ENCODE measurements at places on chromosomes 11 and 22. TPM values are rescaled to one million over a fixed set of nuclear protein-coding genes. Genes with fewer than 3 reads are reported as not detected.

The DDTL gene
- total RNA-seq = not detected

The SLC5A1 gene
- not detected for total RNA-seq

The OR10D3 gene
- 0.23 TPM for total RNA-seq

The MOGAT2 gene
- total RNA-seq = not detected

The RIC3 gene
- 23.6 TPM for total RNA-seq

The LMNTD2 gene
- 10.1 TPM for total RNA-seq

The ARRB1 gene
- 128 TPM for total RNA-seq

The SLC17A6 gene
- total RNA-seq = not detected

The PPFIA1 gene
- total RNA-seq = 86.6 TPM

- H3K4me1 ChIP-seq = no peaks in the 10 kb centered on the region
- DNase-seq = no peak
- H3K36me3 ChIP-seq = peaks cover 18% of the 10 kb centered on the region
- no peak overlapping the region for H3K27ac ChIP-seq
- no peak overlapping the region for H3K4me3 ChIP-seq
Measured at GRCh38 chr11:43789700-43790443, 90.8 kb upstream of the ALKBH3 start.

- H3K27me3 ChIP-seq = no peaks in the 10 kb centered on the region
- H3K36me3 ChIP-seq = no peaks in the 10 kb centered on the region
- H3K4me3 ChIP-seq = peak overlapping the region; percentile 84
- no peak for DNase-seq
- H3K27ac ChIP-seq = no peak overlapping the region
Measured at GRCh38 chr11:10540546-10540914, 457 bp downstream of the RNF141 start.

- peak overlapping the region; percentile 4 for H3K27ac ChIP-seq
- DNase-seq = no peak
- peak overlapping the region; percentile 92 for H3K4me3 ChIP-seq
- no peaks in the 10 kb centered on the region for H3K4me1 ChIP-seq
- no peaks in the 10 kb centered on the region for H3K36me3 ChIP-seq
Measured at GRCh38 chr11:31509051-31509428, 382 bp downstream of the IMMP1L start.

GRCh38 chr11:94020777-94021481 lies at the start of gene HEPHL1:
HEPHL1 (plus strand) TSS chr11:94021354; CDS start chr11:94021369, 15 bp downstream.
- no peaks in the 10 kb centered on the region for H3K36me3 ChIP-seq
- no peak within 1 kb of the TSS for H3K4me3 ChIP-seq
- H3K27me3 ChIP-seq = no peaks in the 10 kb centered on the region
- H3K27ac ChIP-seq = no peak within 1 kb of the TSS
- H3K4me1 ChIP-seq = no peaks in the 10 kb centered on the region

- no peak overlapping the region for H3K4me3 ChIP-seq
- H3K36me3 ChIP-seq = no peaks in the 10 kb centered on the region
- H3K4me1 ChIP-seq = no peaks in the 10 kb centered on the region
- peak; percentile 5 for DNase-seq
- H3K27ac ChIP-seq = no peak overlapping the region
Measured at GRCh38 chr11:73423506-73423905, 47.3 kb downstream of the RELT start.

DNA sequence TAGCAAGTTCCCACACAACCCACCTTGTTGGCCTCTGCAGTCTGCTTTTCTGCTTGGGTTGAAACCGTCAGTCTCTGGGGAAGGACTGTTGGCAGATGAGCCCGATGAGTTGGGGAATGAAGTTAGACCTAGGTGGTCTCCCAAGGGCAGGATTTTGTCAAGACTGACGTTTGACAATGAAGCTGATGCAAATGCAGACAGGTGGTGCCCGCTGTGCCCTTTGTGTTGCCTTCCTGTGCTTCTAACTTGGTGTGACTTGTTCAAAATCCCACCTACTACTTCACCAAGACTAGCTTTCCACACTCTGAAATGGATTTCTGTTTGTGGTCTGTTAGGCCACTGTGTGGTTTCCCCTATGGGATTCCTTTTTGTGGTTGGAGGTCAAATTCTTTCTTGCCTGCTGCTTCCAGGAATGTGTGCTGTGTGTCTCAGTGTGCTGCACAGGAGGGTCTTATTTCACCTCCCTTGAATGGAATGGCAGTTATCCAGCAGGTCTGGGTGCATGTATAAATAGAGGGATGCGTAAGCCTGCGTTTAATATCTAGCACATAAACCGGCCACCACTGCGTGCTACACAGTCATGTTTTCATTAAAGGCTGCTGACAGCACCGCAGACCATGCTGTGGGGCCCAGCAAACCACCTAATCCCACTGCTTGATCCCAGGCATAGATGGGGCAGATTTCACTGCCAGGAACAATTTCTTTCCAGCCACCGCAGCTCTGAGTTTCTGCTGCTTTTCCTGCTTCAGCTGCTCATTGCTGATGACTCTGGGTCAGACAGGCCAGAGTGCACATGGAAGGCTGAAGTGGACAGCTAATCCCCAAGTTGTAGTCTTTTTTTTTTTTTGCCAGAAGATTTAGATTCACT lies 44.8 kb downstream of the ADAMTS8 start:
- peak overlapping the region; percentile 56 for H3K27ac ChIP-seq
- H3K27me3 ChIP-seq = no peaks in the 10 kb centered on the region
- no peaks in the 10 kb centered on the region for H3K36me3 ChIP-seq
- peak; percentile 86 for DNase-seq
- H3K4me1 ChIP-seq = peaks cover 6% of the 10 kb centered on the region

GRCh38 chr22:24681236-24681635 lies 78.2 kb downstream of the GGT1 start:
- H3K27me3 ChIP-seq = no peaks in the 10 kb centered on the region
- no peak for DNase-seq
- no peak overlapping the region for H3K4me3 ChIP-seq
- no peak overlapping the region for H3K27ac ChIP-seq
- no peaks in the 10 kb centered on the region for H3K36me3 ChIP-seq

GRCh38 chr11:133497477-133498140 lies 34.7 kb downstream of the OPCML start:
- no peak overlapping the region for H3K27ac ChIP-seq
- no peak overlapping the region for H3K4me3 ChIP-seq
- H3K4me1 ChIP-seq = no peaks in the 10 kb centered on the region
- DNase-seq = no peak
- no peaks in the 10 kb centered on the region for H3K36me3 ChIP-seq
- H3K27me3 ChIP-seq = no peaks in the 10 kb centered on the region

GRCh38 chr11:133011604-133012003 lies 520.7 kb downstream of the OPCML start:
- no peaks in the 10 kb centered on the region for H3K36me3 ChIP-seq
- no peaks in the 10 kb centered on the region for H3K27me3 ChIP-seq
- no peak overlapping the region for H3K4me3 ChIP-seq
- DNase-seq = no peak
- peaks cover 28% of the 10 kb centered on the region for H3K4me1 ChIP-seq
- H3K27ac ChIP-seq = no peak overlapping the region

DNA sequence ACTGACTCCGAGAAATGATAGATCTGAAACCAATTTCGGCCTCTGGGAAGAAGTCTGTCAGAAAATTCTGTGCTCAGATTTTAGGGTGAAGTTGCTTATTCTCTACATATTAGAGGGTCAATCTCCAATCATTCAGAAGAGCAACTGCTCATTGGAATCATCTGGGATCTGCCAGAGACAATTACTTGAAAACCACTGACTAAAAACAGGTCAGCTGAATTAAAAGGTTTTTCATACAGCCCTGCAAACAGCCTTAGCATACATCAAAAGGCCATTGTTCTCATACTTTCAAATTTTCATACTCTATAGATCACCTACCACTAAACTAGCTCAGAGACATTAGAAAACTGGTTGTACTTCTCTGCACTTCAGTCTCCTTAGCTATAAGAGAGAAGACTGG lies 289.7 kb upstream of the PITPNB start:
- H3K4me1 ChIP-seq = no peaks in the 10 kb centered on the region
- H3K4me3 ChIP-seq = peak overlapping the region; percentile 41
- DNase-seq = no peak
- no peak overlapping the region for H3K27ac ChIP-seq
- no peaks in the 10 kb centered on the region for H3K36me3 ChIP-seq

- DNase-seq = no peak
- peaks cover 31% of the 10 kb centered on the region for H3K4me1 ChIP-seq
- H3K36me3 ChIP-seq = no peaks in the 10 kb centered on the region
- no peak overlapping the region for H3K27ac ChIP-seq
- peak overlapping the region; percentile 72 for H3K4me3 ChIP-seq
Measured at GRCh38 chr11:45413156-45413858, 127.2 kb upstream of the SYT13 start.

DNA sequence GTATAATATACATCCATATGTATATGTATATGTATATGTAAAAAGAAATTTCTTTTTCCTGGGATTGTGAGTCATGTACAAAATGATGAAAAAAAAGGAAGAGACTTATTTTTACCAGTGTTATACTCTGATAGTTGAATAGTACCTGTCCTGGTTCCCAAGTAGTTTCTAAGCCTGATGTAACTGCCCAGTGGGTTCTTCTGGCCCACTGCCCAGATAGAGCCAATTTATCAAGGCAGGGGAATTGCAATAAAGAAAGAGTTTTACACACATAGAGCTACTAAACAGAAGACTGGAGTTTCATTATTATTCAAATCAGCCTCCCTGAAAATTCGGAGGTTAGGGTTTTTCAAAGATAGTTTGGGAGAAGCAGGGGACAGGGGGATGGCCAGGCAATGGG lies 29.1 kb upstream of the NARS2 start:
- peaks cover 12% of the 10 kb centered on the region for H3K4me1 ChIP-seq
- H3K27ac ChIP-seq = no peak overlapping the region
- H3K27me3 ChIP-seq = no peaks in the 10 kb centered on the region
- no peaks in the 10 kb centered on the region for H3K36me3 ChIP-seq
- peak overlapping the region; percentile 1 for H3K4me3 ChIP-seq

- no peak overlapping the region for H3K4me3 ChIP-seq
- H3K27ac ChIP-seq = no peak overlapping the region
- H3K27me3 ChIP-seq = no peaks in the 10 kb centered on the region
- H3K36me3 ChIP-seq = no peaks in the 10 kb centered on the region
- no peak for DNase-seq
- H3K4me1 ChIP-seq = no peaks in the 10 kb centered on the region
Measured at GRCh38 chr11:19445771-19446170, 205.0 kb upstream of the E2F8 start.

GRCh38 chr11:10864688-10865087 lies 6.8 kb upstream of the ZBED5 start:
- H3K4me1 ChIP-seq = no peaks in the 10 kb centered on the region
- H3K4me3 ChIP-seq = no peak overlapping the region
- no peaks in the 10 kb centered on the region for H3K36me3 ChIP-seq
- DNase-seq = no peak
- H3K27ac ChIP-seq = no peak overlapping the region

- peaks cover 21% of the 10 kb centered on the region for H3K27me3 ChIP-seq
- H3K36me3 ChIP-seq = no peaks in the 10 kb centered on the region
- DNase-seq = no peak
- no peak overlapping the region for H3K27ac ChIP-seq
- no peak overlapping the region for H3K4me3 ChIP-seq
Measured at GRCh38 chr11:19191530-19192169, 10.1 kb downstream of the CSRP3 start.

DNA sequence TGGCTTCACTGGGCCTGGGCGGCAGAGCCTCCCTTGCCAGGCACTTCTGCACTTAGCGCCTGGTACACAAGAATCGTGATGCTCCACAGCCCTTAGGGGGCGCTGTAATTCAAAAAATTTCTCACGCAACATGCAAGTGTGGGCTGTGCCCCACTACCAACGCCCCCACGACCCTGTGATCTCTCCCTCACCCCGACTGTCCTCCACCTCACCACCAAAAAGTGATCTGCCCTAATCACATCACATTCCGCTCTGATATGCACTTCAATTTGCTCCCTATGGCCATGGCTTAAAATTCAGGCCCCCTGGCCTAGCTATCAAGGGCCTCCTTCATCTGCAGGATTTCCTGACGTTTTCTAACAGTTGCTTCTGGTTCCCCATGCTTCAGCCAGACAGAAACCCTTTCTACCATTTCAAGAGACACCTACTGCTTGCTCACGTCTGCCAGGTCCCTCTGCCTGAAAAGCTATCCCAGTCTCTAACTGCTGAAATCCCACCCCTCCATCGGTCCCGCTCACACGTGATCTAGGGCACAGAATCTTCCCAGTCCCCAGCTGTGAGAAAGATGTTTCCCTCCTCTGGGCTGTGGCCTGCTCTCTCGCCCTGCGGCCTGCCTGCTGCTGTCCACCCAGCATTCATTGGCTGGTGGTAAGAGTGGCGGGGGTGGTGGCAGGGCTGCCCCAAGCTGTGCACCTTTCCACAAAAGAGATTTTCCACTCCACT lies 27.9 kb upstream of the LRRC32 start:
- no peak overlapping the region for H3K4me3 ChIP-seq
- H3K27me3 ChIP-seq = no peaks in the 10 kb centered on the region
- H3K4me1 ChIP-seq = no peaks in the 10 kb centered on the region
- H3K36me3 ChIP-seq = no peaks in the 10 kb centered on the region

DNA sequence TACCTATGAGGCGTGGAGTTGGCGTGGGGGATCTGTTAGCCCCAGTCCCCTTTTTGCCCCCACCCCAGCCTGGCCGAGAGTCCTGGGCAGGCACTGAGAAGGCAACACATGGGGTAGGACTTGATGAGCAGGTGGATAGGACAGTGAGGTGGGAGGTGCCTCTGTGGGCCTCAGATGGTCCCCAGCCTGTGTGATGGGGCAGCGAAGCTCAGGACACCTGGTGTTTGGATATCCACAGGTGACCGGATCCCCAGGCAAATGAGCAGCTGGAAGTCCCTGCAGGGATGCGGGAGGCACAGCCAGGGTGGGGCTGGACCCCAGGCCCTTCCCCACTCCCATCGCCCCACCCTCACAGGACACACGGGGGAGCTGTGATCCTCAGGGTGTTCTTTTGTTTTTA lies 9.7 kb downstream of the FBLN1 start:
- no peak overlapping the region for H3K27ac ChIP-seq
- no peak overlapping the region for H3K4me3 ChIP-seq
- no peak for DNase-seq
- H3K36me3 ChIP-seq = peaks cover 43% of the 10 kb centered on the region

GRCh38 chr11:28114731-28115130 lies 6.5 kb downstream of the METTL15 start:
- H3K27ac ChIP-seq = no peak overlapping the region
- no peak overlapping the region for H3K4me3 ChIP-seq
- no peaks in the 10 kb centered on the region for H3K27me3 ChIP-seq
- H3K4me1 ChIP-seq = no peaks in the 10 kb centered on the region
- H3K36me3 ChIP-seq = peaks cover 14% of the 10 kb centered on the region

- H3K4me1 ChIP-seq = no peaks in the 10 kb centered on the region
- no peak overlapping the region for H3K4me3 ChIP-seq
- peak; percentile 85 for DNase-seq
- no peaks in the 10 kb centered on the region for H3K36me3 ChIP-seq
Measured at GRCh38 chr11:40722179-40722795, 737.2 kb downstream of the LRRC4C start.
